Type B pancreatic cell (in vitro differentiated cells): ENCODE measurements at places on chromosomes 5 and 9.
A peak's percentile ranks its signal among the peaks of the same experiment; 100 is the strongest.

GRCh38 chr5:5906778-5907177 lies 471.6 kb downstream of the MED10 start:
- DNase-seq: no peak

DNA sequence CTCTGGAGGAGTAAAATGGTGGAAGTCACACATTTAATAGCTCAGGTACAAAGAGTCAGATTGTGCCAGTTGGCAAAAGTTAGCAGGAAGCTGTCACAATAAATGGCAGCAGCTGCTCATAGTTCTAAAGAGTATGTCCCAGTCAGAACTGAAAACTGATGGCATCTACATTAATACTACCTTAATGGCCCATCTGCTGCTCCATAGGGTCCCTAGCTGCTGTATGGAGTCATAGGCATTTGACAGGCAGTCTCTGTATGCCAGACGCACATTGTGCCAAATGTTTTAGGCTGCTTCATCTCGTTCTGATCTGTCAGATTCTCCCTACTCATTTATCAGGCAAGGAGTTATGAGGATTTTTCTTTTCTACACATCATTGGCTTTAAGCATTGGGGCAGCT lies 515.8 kb upstream of the ARRDC3 start:
- no peak for DNase-seq

- DNase-seq: no peak
These were observed 318.0 kb downstream of the PSAT1 start for GRCh38 chr9:78614892-78615291.

DNA sequence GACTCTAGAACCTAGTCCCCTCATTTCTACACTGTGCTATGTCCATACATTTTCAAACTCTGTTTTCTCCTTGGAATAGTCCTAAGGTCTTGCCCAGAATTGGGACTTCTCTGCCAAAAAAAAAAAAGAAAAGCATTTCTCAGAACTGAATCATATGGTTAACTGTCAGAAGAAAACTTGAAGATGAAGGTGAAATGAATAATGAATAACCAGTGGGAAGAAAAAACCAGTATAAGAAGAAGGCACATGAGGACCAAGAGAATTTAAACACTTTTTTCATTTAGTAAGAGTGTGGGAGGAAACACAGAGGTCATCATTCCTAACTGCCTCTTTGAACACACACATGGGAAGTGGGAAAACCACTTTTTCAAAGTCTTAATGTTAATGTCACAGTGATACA lies 197.7 kb downstream of the PRELID2 start:
- no peak for DNase-seq

GRCh38 chr5:161190086-161190485 lies 338.1 kb upstream of the ATP10B start:
- DNase-seq: no peak

GRCh38 chr5:123520677-123521247 lies 8.8 kb downstream of the CSNK1G3 start:
- no peak for DNase-seq

- DNase-seq: no peak
These were observed 159.5 kb downstream of the GNA14 start for GRCh38 chr9:77488439-77489126.

DNA sequence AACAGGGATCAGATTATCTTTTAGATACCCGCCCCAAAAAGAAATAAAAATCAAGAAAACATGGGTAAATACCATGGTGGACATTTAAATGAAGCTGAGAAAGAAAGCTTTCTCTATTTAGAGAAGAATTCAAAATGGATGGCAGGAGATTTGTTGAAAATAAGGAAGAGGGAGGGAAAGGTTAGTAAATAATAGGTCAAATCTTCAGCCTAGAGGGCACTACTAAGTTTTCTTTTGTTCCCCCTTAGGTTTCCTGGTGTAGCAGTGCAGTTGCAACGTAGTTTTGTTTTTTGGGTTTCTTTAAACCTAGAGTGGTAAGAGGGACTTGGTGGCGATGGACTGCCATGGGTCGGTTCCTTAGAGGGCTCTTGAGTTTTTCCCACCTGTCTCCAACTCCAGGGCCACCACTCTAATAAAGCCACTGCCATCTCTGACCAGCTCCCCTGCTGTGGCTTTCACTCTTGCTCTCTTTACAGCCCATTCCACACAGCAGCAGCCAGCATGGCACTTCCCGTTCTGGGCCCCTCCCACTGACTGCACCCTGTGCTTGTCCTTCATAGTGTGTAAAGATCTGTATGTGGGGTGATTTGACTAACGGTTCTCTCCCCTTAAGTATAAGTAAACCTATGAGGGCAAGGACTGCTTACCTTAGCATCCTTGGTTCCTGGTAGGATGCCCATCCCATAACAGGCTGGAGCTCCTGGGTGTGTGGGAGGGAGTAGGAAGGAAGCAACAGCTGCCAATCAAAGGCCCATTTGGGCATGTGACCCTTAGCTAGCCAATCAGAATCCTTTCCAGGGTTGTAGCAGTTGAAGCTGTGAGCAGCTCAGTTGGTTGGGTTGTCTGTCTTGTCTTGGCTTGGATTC lies 118.3 kb downstream of the SLC1A3 start:
- no peak for DNase-seq

- DNase-seq: no peak
These were observed 10.8 kb downstream of the STK10 start for GRCh38 chr5:172177176-172177575.

GRCh38 chr5:155343468-155343867 lies 329.9 kb downstream of the KIF4B start:
- DNase-seq: no peak

GRCh38 chr5:53327811-53328334 lies 152.6 kb upstream of the FST start:
- no peak for DNase-seq

GRCh38 chr9:83432104-83432627 lies 106.0 kb downstream of the FRMD3 start:
- DNase-seq: no peak

GRCh38 chr5:148457183-148457620 lies 73.4 kb downstream of the FBXO38 start:
- DNase-seq: no peak

- DNase-seq: no peak
These were observed 10.3 kb downstream of the SEMA6A start for GRCh38 chr5:116564312-116564711.

DNA sequence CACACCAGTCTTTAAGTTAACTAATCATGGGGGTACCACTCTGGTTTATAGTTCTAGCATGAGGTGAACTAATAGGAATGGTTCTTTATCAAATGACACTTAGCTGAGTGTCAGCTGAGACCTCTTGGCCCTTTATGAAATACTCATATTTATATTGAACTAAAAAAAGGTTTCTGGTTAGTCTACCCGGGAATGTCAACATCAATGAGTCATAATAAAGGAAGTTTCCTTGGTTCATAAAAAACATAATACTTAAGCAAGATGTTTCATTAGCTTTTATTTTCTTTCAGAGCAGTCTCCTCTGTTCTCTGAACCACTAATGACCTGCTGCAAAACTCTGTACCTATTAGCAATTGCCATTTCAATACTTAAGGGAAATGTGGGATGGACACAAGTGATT lies 13.7 kb downstream of the DAB2 start:
- no peak for DNase-seq

DNA sequence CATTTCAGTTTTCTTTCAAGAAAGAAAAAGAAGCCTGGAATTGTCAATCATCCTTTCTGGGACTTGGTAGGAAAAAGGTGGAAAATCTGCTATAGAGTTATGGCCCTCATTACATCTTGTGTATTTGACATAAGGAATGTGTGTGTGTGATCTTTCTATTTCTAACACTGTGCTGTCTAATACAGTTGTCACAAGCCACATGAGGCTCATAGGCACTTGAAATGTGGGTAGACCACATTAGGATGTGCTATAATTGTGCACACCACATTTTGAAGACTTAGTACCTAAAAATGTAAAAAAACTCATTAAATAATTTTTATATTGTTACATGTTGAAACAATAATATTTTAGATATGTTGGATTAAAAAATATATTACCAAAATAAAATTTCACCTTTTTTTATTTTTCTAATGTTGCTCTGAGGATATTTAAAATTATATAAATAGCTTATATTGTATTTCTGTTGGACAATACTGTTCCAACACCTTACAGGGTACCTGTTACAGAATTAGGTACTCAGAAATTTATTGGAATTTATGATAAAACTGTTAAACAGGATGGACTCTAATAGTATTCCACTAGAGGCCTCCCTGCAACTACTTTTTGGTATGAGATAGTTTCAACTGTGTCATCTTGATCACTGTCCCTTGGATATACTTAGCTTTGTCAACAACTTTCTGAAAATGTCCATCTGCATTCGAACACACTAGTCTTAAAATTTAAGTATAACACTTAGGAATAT lies 18.4 kb downstream of the MSANTD3 start:
- no peak for DNase-seq

- no peak for DNase-seq
These were observed 123.4 kb downstream of the MVB12B start for GRCh38 chr9:126449725-126450667.

GRCh38 chr5:156589946-156590216 lies 260.2 kb upstream of the PPP1R2B start:
- DNase-seq: no peak

GRCh38 chr9:133742251-133742650 lies 4.1 kb upstream of the SARDH start:
- DNase-seq: peak; percentile 55

GRCh38 chr9:106602344-106602743 lies 260.6 kb upstream of the ZNF462 start:
- DNase-seq: no peak

DNA sequence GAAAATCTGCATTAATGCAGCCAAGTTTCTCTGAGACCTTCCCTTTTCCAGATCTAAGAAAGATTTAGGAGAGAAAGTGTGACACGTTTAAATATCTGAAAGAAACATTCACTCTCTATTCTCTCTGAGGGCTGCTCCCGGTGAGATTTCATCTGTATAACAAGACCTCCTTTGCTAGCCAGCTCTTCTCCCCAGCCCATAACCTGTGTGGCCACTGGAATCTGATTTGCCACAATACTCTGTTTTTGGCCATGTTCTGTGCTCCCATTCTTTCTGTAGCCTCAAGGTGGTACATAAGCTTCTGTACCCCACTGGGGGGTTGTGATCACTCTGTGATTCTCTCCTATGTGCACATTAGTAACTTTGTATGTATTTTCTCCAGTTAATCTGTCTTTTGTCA lies 291.0 kb upstream of the SEMA6A start:
- DNase-seq: no peak

- no peak for DNase-seq
These were observed 10.8 kb downstream of the FIBCD1 start for GRCh38 chr9:130927995-130928900.

DNA sequence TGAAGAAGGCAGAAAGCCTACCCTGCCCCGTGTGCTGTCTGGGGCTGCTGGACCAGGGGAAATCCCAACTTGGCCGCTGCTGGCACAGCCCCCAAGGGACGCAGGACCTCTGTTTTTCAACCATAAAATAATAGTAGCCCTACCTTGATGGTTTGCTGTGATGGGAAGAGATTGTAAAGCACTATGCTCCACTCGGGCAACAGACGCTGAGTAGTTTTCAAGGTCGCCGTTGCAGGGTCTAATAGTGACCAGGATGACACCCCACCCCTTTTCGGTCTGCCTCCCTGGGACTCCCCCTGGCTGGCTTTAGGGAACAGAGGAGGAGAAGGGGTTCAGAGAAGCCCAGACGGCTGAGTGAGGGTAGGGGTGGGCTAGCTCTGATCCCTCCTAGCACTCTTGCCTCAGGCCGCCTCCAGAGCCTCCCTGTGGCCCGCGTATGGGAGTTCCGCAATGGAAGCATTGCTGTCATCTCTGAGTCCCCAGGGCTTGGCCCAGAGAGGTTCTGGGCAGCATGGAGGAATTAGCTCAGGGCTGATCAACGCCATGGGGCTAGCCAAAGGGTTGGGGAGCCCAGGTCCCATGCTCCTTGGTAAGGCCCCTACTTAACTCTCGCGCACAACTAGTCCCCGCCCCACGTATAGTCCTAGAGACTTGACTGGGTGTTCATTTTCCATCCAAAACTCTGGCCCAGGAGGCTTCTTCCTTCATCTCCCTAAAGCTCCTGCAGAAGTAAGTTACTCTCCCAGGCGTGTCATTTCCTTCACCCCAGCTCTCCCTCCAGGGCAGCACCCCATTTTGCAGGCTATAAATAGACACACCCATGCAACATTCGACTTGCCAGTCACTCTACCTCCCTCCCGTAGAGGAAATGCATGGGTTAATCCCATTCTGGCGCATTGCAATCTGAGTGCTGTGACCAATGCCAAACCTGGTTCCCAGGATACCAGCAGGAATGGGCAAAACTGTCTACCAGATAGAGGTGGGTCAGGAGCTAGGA lies 1.1 kb upstream of the IRF1 start:
- DNase-seq: peak; percentile 58

- no peak for DNase-seq
These were observed 586.0 kb downstream of the EBF1 start for GRCh38 chr5:158513490-158514318.

GRCh38 chr9:99821396-99822108 lies at the start of gene NR4A3:
Gene NR4A3 (plus strand): TSS chr9:99821885. CDS start chr9:99828043, 6,158 bp downstream.
- DNase-seq: peak; percentile 91

DNA sequence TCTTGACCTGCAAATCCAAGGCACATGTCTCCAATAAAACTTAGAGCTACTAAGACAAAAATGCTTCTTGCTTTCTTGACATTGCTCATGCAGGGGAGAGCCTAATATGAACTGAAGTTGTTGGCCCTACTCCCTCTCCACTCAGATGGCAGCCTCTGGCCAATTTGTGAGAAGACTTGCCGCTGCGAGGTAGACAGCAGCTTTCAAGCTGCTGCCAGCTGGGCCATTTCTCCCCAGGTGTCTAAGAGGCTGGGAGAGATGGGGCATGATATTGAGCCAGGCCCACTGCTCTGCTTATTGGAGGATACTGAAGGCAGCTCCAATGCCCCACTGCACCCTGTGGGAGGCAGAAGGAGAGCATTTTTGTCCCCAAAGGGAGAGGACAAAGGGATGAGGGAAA lies 380.5 kb downstream of the RASEF start:
- DNase-seq: no peak

- DNase-seq: no peak
These were observed 85.5 kb downstream of the TEK start for GRCh38 chr9:27194401-27195091.

DNA sequence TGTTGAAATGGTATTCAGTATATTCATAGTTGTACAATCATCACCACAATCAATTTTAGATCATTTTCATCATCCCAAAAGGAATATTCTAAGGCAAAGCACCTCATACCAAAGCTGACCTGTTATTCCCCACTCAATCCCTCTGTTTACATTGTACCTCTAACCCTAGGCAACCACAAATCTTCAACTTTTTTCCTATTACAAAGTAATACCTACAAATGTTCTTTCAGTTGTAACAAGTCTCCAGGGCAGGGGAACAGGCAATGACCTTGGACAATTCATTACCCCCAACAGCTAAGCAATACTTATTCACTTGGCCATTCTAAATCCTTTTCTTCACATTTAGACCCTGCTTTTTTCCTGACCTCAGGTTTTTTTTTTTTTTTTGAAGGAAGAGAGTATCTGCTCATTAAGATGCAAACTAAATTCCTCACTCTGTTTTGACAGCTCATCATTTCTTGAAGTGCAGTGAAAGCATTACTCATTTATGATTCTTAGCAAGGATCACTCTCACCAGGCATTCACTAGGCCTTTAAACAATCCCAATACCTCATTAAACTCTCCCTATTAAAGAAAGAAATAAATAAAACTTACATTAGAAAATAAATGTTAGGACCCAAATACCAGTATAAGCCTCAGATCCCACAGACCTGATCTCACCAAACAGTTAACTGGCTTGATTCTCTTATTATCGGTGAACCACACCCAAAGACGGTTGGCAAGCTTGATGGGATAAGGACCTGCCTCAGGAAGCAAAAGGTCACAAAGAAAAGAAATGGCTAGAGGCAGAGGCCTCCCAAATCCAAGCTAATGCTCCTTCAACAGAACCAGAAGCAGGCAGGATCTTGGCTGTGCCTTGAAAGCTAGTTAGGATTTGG lies 15.3 kb downstream of the MTMR12 start:
- no peak for DNase-seq

- no peak for DNase-seq
These were observed 667.2 kb downstream of the TLE1 start for GRCh38 chr9:81022177-81022576.
